GM18507 (cell line): ENCODE measurements at places on chromosomes 4 and X.

DNA sequence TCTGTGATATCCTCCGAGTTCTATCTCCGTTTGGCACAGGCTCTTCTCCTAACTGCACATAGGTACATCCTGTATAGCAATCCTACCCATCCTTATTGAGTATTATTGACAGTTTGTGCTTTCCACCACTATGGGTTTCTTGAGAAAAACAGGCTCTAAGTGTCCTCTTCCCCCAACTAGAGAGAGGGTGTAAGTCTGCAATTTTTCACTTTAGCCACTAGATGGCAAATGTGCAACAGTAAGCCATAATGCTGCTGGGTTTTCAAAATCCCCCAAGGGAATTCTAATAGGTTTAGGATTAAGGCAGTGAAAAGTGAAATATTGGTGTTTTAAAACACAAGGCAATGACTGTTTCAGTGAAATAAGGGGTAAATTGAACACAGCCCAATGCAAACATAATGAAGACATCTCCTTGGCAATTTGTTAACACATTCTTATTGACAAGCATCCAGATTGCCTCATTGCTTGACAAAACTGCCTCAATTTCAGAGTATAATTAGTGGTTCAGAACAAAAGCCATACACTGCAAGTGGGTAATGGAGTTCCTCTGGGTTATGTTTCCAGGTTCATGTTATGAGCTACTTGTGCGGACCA is 239.0 kb upstream of the HTR2C start:
- DNase-seq, result no peak

DNA sequence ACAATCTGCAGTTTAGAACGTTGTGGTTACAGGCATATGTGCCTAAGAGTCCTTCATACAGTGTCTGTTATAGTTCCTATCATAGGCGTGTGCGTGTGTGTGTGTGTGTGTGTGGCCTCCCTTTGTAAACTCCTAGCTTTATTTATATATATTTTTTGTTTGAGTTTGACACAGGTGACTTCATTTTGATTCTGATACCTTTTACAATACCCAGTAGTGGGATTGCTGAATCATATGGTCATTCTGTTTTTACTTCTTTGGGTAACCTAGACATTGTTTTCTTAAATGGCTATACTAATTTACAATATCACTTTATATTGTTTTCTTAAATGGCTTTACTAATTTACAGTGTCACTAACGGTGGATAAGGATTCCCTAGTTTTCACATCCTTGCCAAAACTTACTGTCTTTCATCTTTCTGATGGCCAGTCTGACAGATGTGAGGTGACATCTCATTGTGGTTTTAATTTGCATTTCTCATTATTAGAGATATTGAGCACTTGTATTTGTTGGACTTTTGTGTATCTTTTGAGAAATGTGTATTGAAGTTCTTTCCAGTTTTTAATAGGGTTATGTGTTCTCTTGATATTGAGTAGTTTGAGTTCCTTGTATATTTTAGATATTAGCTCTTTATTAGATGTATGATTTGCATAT is 211.1 kb upstream of the NUDT6 start:
- no peak for DNase-seq

GRCh38 chrX:10612215-10612614 is 8.2 kb downstream of the MID1 start:
- DNase-seq, result no peak

- DNase-seq, result no peak
Measured at GRCh38 chrX:153924149-153924861, 1.8 kb downstream of the ARHGAP4 start.

- DNase-seq, result no peak
Measured at GRCh38 chrX:155389634-155390033, 7.7 kb downstream of the F8A2 start.

- DNase-seq, result no peak
Measured at GRCh38 chrX:132216806-132217202, 2.4 kb downstream of the RAP2C start.

DNA sequence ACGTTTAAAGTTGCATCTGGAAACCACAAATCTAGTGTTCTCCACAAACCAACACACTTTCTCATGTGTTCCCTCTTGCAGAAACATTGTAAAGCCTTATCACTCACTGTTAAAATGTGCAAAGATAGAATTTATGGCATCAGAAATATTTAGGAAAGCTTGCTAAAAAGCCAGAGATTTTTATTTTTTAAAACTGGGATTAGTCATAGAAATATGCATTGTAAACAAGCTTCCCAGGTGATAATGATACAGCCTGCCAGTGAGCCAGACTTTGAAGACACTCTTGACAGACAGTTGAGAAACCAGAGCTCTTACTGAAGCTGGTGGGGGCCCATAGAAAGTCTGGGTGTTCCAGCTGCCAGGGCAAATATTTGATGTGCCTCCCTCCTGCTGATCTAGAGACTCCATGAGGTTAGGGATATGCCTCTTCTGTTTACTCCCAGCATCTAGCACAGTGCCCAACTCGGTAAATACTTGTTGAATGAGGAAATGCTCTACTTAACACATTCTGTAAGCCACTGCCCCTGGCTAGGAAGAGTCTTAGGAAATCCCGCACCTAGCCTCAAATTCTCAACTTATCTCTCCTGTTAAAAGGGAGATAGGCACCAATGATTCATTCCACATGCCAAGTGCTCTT is 179.0 kb upstream of the RASGEF1B start:
- no peak for DNase-seq

- DNase-seq, result no peak
Measured at GRCh38 chr4:51930557-51930956, 87.6 kb downstream of the DCUN1D4 start.

DNA sequence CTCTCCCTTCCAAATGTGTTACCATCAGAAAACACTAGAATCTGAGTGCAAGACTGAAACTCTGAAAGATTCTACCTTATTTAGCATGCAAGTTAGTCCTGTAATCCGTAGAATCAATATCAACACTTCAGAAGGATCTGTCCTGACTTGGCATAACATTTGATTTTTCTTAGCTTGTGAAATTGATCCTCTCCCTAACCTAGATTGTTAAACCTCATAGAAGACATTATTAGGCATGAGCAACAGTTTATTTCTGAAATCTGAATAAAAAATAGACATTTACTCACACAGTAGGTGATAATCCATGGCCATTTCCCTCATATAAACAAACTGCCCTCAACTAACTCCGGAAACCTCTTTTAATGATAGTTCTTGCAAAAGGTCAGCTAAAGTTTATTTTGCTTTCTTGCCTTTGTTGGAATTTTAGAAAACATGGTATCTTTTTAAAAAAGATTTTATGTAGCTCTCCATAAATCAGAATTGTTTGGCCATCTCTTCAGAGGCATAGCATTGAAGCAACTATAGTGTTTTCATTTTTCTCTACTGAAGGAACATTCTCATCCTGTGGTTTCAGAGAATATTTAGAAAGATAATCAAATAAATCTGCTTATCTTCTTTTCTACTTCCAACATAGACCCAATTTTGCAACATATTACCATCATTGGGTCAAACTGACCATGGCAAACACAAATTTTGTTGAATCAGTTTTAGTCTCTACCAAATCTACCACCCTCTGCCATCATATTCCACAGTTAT is 38.5 kb upstream of the PDLIM5 start:
- DNase-seq, result no peak

GRCh38 chr4:158197194-158197776 is 13.0 kb upstream of the TMEM144 start:
- no peak for DNase-seq

- no peak for DNase-seq
Measured at GRCh38 chrX:9532349-9532748, 67.5 kb downstream of the TBL1X start.

DNA sequence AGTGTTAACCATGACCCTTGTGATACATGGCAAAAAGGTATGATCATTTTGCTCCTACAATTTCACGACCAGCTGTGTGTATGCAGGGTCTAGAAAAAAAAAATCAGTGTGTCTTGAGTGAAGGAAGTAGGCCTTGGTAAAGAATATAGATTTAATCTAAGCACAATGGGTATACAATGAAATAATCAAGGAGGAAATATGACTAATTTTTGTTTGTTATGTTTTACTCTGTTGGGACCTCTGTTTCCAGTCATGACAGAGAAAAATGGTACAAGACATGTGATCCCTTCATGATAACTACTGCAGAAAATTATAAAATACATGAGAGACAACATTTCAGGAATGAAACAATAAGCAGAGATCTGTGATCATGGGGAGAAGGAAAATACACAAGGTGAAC is 835.5 kb downstream of the PDHA2 start:
- no peak for DNase-seq

DNA sequence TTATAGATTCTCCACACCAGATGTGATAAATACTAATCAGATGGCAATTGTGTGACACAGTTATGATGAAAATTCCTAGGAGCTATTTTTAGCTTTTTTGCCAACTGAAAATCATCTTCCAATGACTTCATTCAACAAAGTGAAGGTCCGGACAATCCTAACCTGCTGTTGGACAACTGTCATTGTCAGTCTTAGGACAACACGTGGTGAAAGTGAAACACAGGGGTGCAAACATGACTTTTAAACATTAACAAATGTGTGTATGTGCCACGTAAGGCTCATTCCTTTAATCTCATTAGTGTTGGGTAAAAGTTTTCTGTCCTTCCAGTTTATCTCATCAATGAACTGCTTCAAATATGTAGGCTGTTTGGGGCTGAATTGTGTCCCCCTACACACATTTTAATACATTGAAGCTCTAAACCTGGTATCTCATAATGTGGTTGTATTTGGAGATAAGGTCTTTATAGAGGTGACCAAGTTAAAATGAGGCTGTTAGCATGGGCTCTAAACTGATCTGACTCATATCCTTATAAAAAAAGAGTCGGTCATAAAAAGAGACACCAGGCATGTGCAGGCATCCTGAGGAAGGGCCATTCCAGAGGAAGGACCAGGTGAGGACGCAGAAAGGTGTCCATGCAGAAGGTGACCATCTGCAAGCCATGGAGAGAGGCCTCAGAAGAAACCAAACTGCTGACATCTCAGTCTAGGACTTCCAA is 41.2 kb upstream of the SMAD1 start:
- no peak for DNase-seq

GRCh38 chr4:24646798-24647460 is 62.6 kb upstream of the DHX15 start:
- DNase-seq, result no peak

DNA sequence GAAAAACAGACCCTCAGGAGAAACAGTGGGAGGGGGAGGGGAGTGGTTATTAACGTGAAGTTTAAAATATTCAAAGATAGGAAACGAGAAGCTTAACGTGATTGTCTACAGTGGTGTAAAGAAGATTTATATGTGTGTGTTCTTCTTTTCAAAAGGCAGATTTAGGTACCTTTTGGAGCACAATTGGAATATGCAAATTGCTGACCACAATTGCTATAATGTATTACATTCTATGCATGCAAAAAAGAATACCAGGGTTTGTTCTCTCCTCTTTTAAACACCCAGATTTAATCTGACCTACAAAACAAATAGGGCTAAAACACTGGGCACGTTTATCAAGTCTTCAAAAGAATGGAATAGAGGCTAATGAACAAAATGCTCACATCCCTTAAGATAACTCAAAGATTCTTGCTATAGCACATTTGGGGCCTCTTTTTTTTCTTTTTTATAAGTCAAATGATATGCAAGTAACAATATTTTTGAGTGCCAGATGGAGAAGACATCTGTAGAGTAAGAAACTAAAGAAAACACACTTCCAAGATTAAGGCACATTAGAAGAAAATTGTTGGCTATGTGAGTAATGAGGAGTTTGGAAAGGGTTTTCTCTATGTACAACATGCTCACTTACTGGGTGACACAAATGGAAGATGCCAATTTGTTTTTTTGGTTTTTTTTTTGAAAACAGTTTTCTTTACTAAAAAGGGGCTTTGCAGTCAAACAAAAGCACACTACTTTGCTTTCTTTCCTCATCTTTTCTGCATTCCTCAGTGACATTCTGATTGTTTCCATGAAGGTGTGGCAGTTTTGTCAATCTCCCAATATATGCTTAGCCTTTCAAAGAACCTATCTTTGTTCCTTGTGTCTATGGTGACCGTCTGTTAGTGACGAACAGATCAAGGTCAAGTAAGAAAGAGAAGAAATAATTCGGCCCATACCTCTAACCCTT is 240.3 kb downstream of the PALLD start:
- DNase-seq, result no peak

DNA sequence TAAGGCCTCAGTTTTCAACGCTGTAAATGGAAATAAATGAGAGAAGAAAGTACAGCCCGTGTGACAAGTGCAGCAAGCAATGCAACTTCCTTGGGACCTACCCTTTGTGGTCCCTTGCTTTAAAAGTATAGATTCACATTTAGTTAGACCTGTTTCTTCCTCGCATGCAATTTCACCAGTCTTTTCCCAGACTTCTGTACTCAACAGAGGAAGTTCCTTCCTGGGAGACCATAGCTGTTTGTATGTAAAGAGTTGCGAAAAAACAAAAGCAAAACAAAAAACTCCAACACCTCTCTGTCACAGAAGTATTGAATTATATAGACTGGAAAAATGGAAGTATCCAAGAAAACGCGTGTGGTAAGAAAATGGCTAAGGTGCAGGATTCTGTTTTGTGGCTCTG is 1.1 kb upstream of the IRF2 start:
- DNase-seq, result no peak

DNA sequence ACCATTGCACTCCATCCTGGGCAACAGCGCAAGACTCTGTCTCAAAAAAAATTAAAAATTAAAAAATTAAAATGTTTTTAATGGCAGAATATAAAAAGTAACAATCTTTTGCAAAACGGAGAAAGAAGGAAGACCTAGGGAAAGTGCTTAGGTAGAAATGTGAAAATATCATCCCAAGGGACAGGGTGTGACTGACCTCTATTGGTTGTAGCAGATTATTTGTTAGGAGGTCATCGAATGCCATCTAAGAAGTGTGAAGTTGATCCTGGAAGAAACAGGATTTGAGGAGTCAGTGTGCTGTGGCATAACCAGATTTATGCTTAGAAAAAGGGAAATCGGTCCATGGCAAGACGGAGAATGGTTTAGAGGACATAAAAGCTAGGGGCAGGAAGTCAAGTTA is 18.1 kb upstream of the C4orf36 start:
- no peak for DNase-seq

DNA sequence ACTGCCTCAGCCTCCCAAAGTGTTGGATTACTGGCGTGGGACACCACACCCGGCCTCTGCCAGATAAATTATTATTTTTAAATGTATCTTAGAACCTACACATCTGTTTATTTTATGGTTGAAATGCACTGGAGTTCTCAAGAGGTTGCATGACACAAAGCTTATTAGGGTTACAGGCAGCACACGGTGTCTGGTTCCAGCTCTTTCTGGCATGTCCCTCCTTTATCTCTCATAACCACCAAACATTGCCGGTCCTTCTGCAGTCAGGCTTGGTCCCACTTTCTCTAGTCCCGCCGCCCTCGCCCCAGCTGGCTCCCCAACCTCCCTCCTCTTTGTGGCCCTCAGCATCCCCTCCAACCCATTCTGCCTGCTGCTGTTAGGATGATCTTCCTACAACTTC is 39.7 kb upstream of the SPRY1 start:
- no peak for DNase-seq

DNA sequence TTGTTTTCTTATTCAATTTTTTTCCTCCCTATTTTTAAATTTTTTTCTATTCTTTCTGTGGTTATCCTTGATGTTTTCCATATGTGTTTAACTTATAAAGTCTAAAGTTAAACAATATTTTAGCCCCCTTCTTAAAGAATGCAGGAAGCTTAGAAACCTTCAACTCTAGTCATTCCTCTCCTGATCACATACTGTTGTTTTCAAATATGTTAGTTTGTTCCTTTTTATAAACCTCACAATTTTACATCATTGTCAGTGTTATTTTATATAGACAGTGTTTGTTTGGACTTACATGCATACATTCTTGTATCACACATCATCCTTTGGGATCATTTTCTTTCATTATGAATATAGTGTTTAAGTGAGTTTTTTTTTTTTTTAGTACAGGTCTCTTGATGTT is 31.6 kb downstream of the KANTR start:
- DNase-seq, result no peak
